GM04503 (cell line): ENCODE measurements at places on chromosomes 12 and 14.

DNA sequence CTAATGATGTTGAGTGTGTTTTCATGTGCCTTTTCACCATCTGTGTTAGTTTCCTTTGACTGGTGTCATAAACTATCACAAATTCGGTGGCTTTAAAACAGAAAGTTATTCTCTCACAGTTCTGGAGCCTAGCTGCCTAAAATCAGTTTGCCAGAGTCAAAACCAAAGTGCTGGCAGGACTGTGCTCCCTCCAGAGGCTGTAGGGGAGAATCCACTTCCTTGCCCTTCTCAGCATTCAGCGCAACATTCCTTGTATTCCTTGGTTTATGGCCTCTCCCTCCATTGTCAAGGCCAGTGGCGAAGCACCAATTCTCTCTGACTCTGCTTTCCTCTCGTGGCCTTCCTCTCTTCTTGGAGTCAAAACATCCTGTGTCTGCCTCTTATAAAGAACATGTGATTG, 174.2 kb upstream of the PDE3A start:
- peak; percentile 7 for DNase-seq

GRCh38 chr14:64702493-64703394, 1.5 kb upstream of the PLEKHG3 start:
- DNase-seq: no peak

DNA sequence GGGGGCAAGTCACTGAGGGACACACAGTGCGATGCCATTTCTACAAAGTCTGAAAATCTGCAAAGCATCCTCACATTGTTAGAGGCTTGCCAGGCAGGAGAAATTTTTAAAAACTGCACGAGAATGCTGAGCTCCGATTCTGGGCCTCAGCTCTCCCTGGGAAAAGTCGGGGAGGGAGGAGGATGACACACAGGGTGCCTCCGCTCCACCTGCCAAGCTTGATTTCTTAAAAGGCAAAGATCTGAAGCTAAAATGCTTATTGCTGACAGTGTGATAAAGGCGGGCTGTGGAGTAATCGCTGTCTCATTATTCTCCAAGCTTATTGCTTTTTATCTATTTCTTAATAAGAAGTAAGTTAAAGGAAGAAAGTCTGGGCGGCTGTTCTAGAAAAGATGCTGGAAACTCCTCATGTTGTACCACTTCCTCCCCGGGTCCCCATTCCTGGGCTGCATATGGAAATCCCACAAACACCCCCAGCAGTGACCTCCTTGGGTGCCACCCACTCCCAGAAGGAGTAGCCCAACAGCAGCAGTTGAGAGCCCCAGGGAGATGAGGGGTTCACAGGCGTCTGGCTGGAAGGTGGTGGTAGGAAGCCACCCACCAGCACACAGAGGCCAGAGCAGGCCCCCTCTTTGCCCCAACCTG, 55.0 kb downstream of the CCDC85C start:
- no peak for DNase-seq

DNA sequence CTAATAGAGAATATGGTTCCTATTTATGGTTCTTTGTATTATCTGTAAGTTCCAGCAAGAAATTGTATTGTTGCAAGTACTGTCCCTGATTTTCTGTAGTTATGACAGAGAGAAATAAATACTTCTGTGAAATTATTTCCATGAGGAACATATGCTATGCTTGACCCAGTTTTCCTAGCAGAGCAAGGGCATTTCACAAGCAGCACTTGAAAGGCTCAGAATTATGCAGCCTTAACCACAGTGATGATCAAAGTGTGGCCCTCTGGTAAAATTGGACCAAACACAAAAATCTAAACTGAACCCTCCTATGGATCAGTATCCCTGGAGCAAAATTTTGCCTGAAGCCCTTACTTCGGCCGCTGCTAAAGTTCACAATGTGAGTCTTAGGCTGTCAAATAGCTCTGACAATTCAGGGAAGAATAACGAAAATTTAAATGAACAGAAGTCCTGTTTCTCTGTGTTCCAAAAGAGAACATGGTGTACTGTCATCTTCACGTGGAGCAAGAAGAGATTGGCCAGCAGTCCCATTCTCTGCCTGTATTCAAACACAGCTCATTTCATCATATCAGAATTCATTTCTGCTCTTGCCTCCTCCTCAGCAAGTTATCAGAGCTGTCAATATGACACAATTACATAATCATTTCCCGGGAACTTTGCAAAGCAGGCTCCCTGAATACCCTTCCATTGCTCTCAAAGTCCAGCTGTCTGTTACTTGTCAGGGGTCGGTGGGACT, 471.9 kb downstream of the RPS29 start:
- no peak for DNase-seq

- DNase-seq: no peak
Observed at GRCh38 chr12:40152783-40153383, 47.0 kb upstream of the SLC2A13 start.

- peak; percentile 92 for DNase-seq
Observed at GRCh38 chr14:74275241-74275841, 27.4 kb downstream of the ABCD4 start.

- no peak for DNase-seq
Observed at GRCh38 chr12:26869908-26870459, 37.0 kb upstream of the ITPR2 start.

DNA sequence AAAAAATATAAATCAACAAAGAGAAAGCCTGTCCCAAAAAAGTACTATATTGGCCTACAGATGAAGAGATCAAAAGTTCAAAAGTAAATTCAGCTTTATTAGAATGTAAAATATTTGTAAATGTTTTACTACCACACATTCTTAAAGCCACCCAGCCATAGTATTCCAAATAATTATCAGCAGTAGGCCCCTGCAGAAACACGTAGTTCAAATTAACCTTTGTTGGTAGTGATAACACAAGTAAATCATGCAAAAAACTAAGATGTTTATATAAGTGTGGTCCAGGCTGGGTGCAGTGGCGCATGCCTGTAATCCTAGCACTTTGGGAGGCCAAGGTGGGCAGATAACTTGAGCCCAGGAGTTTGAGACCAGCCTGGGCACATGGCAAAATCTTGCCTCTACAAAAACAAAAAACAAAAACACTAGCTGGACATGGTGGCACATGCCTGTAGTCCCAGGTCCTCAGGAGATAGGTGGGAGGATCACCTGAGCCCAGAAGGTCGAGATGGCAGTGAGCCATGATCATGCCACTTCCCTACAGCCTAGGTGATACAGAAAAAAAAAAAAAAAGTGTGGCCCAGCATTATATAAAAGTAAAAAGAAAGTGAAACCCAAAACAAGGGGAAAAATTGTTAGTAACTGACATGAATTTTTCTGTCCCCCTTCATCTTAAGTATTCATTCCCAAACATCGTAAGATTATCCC, 17.9 kb downstream of the SPTLC2 start:
- DNase-seq: no peak

DNA sequence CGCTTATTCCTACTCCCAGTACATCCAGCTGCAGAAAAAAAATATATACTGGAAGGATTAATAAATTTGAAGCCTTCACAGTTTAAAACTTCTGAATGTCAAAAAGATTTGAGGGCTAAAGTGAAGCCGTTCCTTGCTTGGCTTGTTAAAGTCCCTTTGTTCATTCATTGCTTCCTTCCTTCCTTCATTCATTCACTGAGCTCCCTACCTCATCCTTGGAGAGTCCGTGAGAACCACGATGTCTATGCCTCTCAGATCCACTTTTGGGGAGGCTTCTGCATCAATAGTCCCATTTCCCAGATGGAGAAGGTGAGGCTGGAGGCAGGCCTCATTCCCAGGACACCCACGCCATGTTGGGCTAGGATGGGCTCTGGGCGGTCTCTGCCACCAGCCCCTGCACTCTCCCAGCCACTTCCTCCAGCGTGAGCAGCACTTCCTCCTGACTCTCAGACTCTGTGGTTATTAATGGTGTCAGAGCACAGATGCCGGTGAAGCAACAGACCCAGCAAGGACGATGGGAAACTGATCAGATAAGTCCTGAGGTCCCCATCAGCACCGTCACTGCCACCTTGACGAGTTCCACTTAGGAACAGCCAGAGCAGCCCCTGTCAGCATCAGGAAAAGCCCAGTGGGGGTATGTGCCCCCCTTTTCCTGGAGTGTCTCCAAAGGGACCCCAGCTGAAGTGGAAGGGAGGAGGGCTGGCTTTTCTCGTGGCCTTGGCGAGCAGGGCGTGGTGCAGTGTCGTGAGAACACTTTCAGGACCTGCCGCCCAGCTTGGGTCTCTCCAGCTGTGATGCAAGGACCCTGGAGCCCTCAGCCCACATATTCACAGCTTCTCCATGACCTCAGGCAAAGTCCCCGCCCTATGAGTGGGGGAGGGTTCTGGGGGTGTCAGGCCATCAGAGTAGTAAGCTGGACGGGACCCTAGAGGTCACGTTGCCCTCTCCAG, 21.2 kb downstream of the ASB2 start:
- DNase-seq: no peak

DNA sequence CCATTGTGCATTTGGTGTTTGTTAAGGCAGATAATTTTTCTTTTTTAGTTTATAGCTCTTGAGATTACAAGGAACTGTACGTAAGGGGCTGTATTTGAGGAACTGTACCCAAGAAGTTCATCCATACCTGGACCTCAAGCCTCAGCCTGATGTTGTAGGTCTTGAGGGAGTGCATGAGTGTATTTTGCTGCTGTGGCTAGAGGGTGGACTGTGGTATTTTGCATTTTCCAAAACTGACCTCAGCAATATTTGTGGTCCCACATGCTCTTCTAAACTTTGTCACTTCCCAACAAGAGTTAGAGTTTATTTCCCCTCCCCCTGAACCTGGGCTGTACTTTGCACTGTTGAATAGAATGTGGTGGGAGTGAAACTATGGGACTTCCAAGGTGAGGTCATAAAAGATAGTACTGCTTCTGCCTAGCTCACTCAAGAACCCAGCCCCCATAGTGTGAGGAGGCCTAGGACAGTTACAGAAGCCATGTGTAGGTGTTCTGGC, 42.2 kb upstream of the FBXO33 start:
- no peak for DNase-seq

DNA sequence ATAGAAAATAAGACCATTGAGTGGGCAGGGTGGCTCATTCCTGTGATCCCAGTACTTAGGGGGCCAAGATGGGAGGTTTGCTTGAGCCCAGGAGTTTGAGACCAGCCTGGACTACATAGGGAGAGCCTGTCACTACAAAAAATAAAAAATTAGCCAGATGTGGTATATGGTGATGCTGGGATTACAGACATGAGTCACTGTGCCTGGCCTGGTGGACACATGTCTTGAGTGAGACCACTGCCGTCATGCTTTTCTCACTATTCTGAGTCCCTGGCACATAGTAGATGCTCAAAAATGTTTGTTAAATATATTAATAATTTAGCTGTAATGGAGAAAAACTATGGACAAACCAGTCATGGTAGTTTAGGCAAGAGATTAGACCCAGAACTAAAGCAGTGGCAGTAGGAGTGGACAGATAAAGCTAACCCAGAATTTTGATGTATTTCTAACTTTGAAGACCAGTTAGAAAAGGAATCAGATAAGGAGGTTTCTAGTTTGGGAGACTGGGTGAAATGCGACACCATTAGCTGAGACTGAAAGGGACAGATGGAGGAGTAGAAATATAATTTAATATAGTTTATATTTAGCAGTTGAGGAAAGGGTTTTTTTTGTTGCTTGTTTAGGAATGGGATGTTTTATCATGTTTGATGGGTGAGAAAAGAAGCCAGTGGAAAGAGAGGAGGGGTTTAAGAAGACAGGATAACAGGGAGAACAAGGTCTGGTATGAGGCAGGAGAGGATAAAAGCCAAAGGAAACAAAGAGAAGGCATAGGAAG, 7.4 kb upstream of the PTGES3 start:
- no peak for DNase-seq

DNA sequence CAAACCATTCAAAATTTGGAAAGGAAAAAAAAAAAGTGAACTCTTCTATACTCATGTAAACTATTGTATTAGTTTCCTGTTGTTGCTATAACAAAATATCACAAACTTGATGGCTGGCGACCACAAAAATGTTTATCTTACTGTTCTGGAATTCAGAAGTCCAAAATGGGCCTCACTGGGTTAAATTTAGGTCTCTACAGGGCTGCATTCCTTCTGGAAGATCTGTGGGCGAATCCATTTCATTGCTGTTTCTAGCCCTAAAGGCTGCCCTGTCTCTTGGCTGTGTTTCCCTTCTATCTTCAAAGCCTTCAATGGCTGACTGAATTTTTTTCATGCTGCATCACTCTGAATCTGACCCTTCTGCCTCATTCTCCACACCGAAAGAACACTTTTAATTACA, 105.1 kb upstream of the NAV3 start:
- peak; percentile 65 for DNase-seq

DNA sequence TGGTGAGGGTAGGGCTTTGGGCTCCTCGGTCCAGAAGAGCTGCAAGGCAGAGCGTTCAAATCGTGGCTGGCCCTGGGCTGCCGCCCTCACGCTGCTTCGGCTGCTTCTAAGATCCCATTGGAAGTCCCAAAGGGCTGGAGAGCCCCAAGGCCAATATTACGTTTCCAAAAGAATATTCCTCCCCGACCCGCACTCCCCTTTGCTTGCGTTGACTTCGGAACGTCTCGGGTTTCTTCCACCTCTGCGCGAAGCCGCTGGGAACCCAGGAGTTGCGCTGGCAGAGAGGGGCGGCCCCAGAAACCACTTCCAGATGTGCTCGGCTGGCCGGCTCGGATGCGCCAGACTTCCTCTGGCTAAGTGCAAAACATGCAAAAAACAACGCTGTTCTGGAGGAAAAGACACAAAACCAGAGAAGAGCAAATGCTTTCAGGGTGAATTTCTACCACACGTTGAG, at the start of gene GLT8D2:
GLT8D2 (minus strand) TSS at position 285 of the 454 bp plus-strand sequence. CDS start 30,539 bp downstream, outside the sequence.
- peak; percentile 39 for DNase-seq

- peak; percentile 11 for DNase-seq
Observed at GRCh38 chr12:124188561-124189405, 106.1 kb upstream of the RFLNA start.

DNA sequence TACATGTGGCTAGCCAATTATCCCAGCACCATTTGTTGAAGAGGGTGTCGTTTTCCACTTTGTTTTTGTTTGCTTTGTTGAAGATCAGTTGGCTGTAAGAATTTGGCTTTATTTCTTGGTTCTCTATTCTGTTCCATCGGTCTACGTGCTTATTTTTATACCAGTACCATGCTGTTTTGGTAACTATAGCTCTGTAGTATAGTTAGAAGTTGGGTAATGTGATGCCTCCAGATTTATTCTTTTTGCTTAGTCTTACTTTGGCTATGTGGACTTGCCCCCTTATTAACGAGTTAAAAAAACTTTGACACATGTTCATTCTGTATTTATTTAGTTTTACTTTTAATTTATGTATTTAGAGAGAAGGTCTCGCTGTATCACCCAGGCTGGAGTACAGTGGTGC, 120.4 kb downstream of the ADCK1 start:
- no peak for DNase-seq

DNA sequence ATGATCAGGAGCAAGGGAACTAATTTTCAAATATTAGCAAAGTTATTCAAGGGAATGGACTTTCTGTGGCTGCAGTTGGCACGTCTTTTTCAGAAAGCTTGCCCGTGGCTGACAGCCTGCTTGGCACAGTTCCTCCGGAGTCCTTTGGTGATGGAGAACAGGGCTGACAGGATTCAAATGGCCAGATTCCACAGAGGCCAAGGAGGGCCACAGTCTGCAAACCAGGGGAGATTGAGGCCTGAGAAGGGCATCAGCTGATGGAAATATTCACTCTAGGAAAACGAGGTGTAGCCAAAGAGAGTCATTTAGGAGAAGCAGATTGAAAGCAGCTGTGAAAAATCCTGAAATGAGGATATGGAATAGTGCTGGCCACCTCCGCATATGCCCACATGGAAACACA, 178.3 kb downstream of the EMP1 start:
- no peak for DNase-seq

- no peak for DNase-seq
Observed at GRCh38 chr14:24428628-24429394, 657 bp downstream of the CBLN3 start.

- DNase-seq: no peak
Observed at GRCh38 chr14:77455966-77456640, 1.3 kb downstream of the VIPAS39 start.
